Body of pancreas (tissue), 4 donors: ENCODE measurements at places on chromosomes 7 and 10.

DNA sequence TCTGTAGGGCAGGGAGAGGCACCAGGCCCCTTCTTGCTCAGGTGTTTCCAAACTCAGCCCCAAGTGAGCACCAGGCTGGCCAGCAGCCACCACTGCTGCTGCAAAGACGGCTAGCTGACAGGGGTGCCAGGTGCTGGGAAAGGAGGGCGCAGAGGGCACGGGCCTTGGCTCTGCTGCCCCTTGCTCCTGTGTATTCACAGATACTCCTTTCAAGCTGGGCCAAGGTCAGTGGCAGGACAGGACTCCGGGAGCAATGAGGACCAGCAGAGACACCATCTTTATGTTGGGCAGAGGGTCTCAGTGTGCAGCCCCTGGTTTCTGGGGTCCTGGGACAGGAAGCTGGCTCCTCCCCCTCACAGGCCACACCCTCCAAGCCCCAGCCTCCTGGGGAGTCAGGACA lies 110.1 kb downstream of the SMURF1 start:
- H3K4me1 ChIP-seq: no peaks in the 10 kb centered on the region
- no peak overlapping the region for H3K27ac ChIP-seq
- DNase-seq: no peak

- no peaks in the 10 kb centered on the region for H3K36me3 ChIP-seq
- peak; percentile 78 for DNase-seq
- peaks cover 50% of the 10 kb centered on the region for H3K4me1 ChIP-seq
- peak overlapping the region; percentile 98 for H3K27ac ChIP-seq
- H3K27me3 ChIP-seq: no peaks in the 10 kb centered on the region
These were observed 776 bp downstream of the TMEM184A start for GRCh38 chr7:1555046-1555812.

DNA sequence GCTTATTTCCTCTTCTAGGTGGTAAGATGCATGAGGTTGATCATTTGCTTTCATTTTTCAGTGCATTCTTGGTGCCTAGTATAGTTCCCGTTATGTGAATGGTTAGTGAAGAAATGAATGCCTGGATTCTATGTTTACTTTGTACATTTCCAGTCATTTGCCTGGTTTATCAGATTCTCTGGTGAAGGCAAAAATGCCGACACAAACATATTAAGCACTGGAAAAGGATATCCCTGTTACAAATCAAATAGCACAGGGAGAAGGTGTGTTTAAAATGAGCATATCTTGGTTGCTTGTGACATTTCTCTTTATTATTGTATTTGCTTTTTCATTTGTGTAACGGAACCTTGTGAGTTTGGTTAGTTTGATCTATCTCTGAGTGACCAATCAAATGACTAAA lies 211.3 kb downstream of the MBL2 start:
- H3K27me3 ChIP-seq: no peaks in the 10 kb centered on the region
- no peaks in the 10 kb centered on the region for H3K4me1 ChIP-seq
- no peaks in the 10 kb centered on the region for H3K36me3 ChIP-seq
- DNase-seq: no peak
- H3K27ac ChIP-seq: no peak overlapping the region

DNA sequence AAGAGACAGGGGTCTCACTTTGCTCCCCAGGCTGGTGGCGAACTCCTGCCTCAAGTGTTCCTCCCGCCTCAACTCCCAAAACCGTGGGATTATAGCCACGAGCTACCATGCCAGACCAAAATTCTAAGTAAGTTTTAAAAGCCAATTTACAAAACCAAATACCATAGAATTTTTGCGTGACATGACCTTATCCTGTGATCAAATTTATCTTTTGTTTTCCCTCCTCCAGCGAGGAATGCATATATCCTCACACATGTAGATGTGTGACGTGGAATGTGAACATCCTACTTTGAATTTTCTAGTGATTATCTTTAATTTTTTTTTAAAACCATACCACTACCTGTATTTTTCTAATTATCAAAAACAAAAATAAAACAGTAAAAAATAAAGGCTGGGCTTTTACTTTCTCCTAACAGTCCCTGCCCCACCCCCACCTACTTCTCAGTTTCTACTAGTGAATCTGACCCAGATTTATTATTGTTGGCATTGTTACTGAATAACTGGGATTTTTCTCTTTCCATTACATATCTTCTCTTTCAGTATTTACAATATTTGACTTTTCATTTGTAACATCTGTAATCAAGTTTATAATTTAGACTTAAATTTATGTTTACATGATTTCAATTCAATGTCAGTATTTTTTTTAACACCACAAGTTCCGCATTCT lies 26.0 kb downstream of the CYTH3 start:
- no peak for DNase-seq
- no peak overlapping the region for H3K27ac ChIP-seq
- no peaks in the 10 kb centered on the region for H3K36me3 ChIP-seq

DNA sequence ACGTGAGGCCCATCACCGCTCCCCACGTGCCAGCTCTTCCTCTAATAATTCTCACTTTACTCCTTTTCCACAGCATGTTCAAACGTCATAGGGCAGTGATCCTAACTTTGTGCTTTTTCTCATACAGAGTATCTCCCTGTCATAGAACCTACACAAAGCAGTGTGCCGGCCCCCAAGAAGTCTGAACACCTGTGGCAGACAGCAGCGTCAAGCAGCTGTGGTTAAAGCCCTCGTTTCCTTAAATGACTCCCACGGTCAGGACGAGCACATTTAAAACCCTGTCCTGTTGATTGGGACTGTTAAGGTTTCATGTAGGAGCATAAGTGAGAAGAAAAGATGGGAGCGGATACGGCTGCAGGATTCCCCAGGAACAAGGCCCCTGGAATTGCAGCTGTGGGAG lies 267.2 kb downstream of the DIP2C start:
- H3K4me1 ChIP-seq: no peaks in the 10 kb centered on the region
- no peak overlapping the region for H3K27ac ChIP-seq
- no peak for DNase-seq
- no peak overlapping the region for H3K4me3 ChIP-seq

- H3K4me3 ChIP-seq: peak overlapping the region; percentile 35
- no peaks in the 10 kb centered on the region for H3K27me3 ChIP-seq
- DNase-seq: peak; percentile 57
These were observed 128.2 kb downstream of the UBE2H start for GRCh38 chr7:129824291-129825208.

DNA sequence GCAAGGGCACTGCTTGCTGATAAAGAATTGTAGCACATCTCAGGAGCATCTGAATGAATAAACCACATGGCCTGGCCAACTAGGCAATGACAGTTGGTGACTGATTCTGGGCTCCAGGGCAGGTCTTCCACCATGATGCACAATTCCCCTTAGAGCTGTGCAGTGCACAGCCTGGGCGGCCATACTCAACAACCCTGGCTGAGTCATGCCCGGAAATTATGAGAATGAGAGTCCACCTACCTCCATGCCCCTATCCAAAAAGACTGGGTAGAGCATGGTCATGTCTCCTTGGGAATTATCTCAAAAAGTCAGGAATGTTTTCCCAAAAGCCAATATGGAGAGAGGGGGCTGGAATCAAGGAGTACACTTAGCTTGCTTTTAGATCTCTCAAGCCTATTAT lies 425.6 kb downstream of the PLXNA4 start:
- H3K27me3 ChIP-seq: no peaks in the 10 kb centered on the region
- DNase-seq: no peak
- no peak overlapping the region for H3K27ac ChIP-seq
- H3K4me1 ChIP-seq: no peaks in the 10 kb centered on the region
- H3K4me3 ChIP-seq: no peak overlapping the region

- H3K4me3 ChIP-seq: no peak overlapping the region
- peaks cover 40% of the 10 kb centered on the region for H3K4me1 ChIP-seq
- no peaks in the 10 kb centered on the region for H3K36me3 ChIP-seq
- DNase-seq: no peak
These were observed 5.2 kb downstream of the GOT1 start for GRCh38 chr10:99425204-99425603.

GRCh38 chr7:2786607-2787116 lies 57.4 kb downstream of the GNA12 start:
- H3K27ac ChIP-seq: no peak overlapping the region
- H3K36me3 ChIP-seq: no peaks in the 10 kb centered on the region
- H3K4me1 ChIP-seq: peaks cover 4% of the 10 kb centered on the region
- no peak for DNase-seq
- no peaks in the 10 kb centered on the region for H3K27me3 ChIP-seq

DNA sequence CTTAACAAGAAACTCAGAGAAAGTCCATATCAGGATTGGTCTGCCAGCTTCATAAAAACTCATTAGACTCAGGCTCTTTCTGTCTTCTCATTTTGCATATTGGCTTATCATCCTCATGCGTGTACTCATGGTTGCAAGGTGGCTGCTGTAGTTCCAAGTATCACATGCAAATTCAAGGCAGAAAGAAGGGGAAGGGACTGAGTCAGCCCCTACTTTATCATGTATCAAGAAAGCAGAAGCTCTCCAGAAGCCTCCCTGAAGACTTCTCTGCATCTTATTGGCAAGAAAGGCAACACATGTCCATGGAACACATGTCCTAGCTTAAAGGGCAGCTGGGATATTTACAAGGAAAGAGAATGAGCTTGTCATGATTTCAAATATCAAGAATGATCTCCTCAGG lies 19.4 kb upstream of the EZH2 start:
- H3K27ac ChIP-seq: no peak overlapping the region
- H3K4me3 ChIP-seq: no peak overlapping the region
- H3K27me3 ChIP-seq: no peaks in the 10 kb centered on the region
- DNase-seq: no peak
- H3K36me3 ChIP-seq: no peaks in the 10 kb centered on the region

DNA sequence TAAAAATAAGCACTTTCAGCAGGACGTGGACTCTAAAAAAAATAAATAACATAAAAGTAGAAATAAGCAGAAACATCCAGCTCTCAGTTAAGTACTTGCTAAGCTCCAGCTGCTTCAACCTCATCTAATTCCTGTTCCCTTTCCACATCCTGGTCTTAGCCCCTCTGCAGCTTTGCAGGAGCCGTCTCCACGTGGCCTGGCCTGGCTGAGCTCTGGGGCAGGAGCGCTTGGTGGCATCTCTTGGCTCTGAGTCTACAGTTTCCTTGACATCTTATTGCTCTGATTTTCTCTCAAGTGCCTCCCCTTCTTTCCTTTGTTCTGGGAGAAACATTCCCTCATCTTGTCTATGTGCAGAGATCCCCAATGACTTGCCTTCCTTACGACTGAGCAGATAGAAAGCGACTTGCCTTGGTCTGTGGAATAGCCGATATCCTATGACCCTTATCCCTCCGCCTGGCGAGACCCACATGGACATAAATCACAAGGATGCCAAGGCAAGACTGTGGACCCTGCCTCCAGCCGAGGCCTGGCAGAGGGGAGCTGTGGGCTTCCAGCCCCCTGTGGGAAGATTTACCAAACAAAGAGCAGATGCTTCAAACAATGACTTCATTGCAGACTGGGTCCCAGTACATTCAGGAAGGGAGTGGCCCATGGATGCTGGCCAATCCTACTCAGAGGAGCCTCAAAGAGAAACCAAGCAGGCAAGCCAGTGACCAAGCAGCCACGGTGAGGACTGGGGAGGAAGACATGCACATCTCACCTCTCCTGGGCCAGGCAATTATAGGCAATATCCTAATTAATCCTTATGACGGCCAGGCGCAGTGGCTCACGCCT lies 61.9 kb downstream of the SPOCK2 start:
- peaks cover 21% of the 10 kb centered on the region for H3K4me1 ChIP-seq
- DNase-seq: no peak
- H3K4me3 ChIP-seq: no peak overlapping the region
- no peaks in the 10 kb centered on the region for H3K36me3 ChIP-seq

- DNase-seq: no peak
- no peak overlapping the region for H3K27ac ChIP-seq
- H3K4me3 ChIP-seq: no peak overlapping the region
- no peaks in the 10 kb centered on the region for H3K36me3 ChIP-seq
These were observed 86.8 kb upstream of the NAMPT start for GRCh38 chr7:106371629-106372028.

- no peaks in the 10 kb centered on the region for H3K36me3 ChIP-seq
- DNase-seq: no peak
- no peak overlapping the region for H3K4me3 ChIP-seq
- no peaks in the 10 kb centered on the region for H3K4me1 ChIP-seq
- H3K27ac ChIP-seq: no peak overlapping the region
These were observed 26.3 kb upstream of the HMX3 start for GRCh38 chr10:123109466-123109865.

- no peak overlapping the region for H3K27ac ChIP-seq
- H3K4me1 ChIP-seq: peaks cover 22% of the 10 kb centered on the region
- no peaks in the 10 kb centered on the region for H3K27me3 ChIP-seq
- no peak for DNase-seq
- no peaks in the 10 kb centered on the region for H3K36me3 ChIP-seq
These were observed 263.3 kb downstream of the TNS3 start for GRCh38 chr7:47318395-47319182.

DNA sequence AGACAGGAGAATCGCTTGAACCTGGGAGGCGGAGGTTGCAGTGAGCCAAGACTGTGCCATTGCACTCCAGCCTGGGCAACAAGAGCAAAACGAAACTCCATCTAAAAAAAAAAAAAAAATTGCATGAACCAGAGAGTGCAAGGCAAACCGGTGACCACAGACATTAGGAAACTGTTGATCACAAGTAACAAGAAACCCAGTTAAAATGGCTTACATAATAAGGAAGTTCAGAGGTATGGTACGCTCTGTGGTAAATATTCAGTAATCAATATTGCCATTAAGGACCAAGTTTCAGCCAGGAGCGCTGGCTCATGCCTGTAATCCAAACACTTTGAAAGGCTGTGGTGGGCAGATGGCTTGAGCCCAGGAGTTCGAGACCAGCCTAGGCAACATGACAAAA lies 9.2 kb upstream of the NT5C2 start:
- no peak overlapping the region for H3K27ac ChIP-seq
- H3K36me3 ChIP-seq: no peaks in the 10 kb centered on the region
- H3K4me3 ChIP-seq: no peak overlapping the region
- DNase-seq: peak; percentile 10

GRCh38 chr7:131249483-131249882 lies 78.2 kb upstream of the MKLN1 start:
- DNase-seq: no peak
- no peaks in the 10 kb centered on the region for H3K4me1 ChIP-seq
- no peaks in the 10 kb centered on the region for H3K36me3 ChIP-seq
- no peak overlapping the region for H3K27ac ChIP-seq

DNA sequence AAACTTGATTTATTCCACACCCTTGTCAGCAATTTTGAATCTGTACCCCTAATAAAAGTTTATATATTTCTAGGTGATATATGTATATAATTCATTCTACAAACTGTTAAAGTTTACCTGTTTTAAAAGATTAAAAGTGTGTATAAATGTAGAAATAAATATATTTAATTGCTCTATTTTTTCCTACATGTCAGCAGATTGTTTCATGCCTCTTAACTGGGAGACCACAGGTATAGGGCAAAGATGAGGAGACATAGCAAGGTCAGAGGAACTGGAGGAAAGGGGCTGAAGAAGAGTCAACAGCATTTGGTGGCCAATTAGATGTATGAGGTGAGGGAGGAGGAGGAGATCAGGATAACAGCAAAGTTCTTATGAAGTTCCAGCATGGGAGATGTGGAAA lies 109.8 kb downstream of the GLCCI1 start:
- no peak for DNase-seq
- no peak overlapping the region for H3K27ac ChIP-seq
- no peaks in the 10 kb centered on the region for H3K36me3 ChIP-seq
- H3K4me3 ChIP-seq: no peak overlapping the region
- no peaks in the 10 kb centered on the region for H3K4me1 ChIP-seq
- H3K27me3 ChIP-seq: no peaks in the 10 kb centered on the region
